Stimulated activated CD4-positive, alpha-beta T cell treated with anti-CD3 and anti-CD28 coated beads, Interleukin-15, amount 100 ng/mL, for 1 hour (primary cell): ENCODE measurements at places on chromosomes 6 and 20.

GRCh38 chr6:44715188-44715587 is 327.7 kb downstream of the CDC5L start:
- DNase-seq = no peak

- DNase-seq = no peak
These were observed 176.6 kb upstream of the KCNK16 start for GRCh38 chr6:39499053-39499452.

- no peak for DNase-seq
These were observed 44.3 kb downstream of the OR2B2 start for GRCh38 chr6:27867945-27868300.

GRCh38 chr20:51532577-51533191 is 9.8 kb downstream of the NFATC2 start:
- no peak for DNase-seq

GRCh38 chr6:47529734-47530133 is 52.1 kb downstream of the CD2AP start:
- DNase-seq = no peak

- no peak for DNase-seq
These were observed 32.0 kb downstream of the ERMARD start for GRCh38 chr6:169783401-169783800.

GRCh38 chr6:107030151-107030550 is 2.2 kb downstream of the MTRES1 start:
- DNase-seq = no peak

- DNase-seq = no peak
These were observed 70.2 kb downstream of the LYRM4 start for GRCh38 chr6:5190507-5190906.

- DNase-seq = no peak
These were observed 19.0 kb downstream of the SMAP1 start for GRCh38 chr6:70686548-70687133.

GRCh38 chr6:107266563-107266962 is 151.2 kb upstream of the BEND3 start:
- DNase-seq = no peak

GRCh38 chr20:31606804-31607639 is 1.9 kb downstream of the ID1 start:
- DNase-seq = no peak

GRCh38 chr6:50785921-50786320 is 32.8 kb upstream of the TFAP2B start:
- DNase-seq = no peak

GRCh38 chr6:123909989-123910388 is 106.3 kb downstream of the NKAIN2 start:
- DNase-seq = no peak

GRCh38 chr6:20985821-20986220 is 451.6 kb downstream of the CDKAL1 start:
- DNase-seq = no peak

DNA sequence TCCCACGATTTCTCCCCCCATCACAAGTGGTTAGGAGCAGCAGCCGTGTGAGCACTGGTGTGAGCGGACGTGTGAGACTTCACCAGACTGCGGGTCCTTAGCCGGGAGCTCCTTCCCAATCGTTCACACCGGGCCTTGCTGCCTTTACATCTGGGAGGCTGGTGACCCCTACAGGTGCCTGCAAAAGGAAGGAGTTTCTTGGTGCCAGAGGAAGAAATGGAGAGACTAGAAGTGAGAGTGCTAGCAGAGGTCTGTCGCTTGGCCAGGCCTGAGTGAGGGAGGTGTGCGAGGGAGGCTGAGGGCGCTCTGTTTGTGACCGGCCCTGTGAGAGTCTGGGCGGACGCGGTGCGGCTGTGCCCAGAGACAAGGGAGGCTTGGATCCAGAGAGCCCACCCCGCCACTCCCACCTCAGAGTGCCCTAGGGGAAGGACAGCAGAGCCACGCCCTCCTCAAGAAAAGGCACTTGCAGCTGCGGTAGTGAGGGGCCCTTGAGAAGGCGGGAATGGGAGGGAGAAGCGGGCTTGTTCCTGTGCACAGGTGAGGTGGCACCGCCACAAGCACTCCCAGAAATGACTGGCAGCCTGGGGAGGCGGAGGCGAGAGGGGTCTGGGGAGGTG is 10.0 kb upstream of the ARMC2 start:
- DNase-seq = no peak
